Right lobe of liver (tissue), 6 donors: ENCODE measurements at places on chromosomes 12 and 14. TPM values are rescaled to one million over a fixed set of nuclear protein-coding genes. Genes with fewer than 3 reads are reported as not detected.
A peak's percentile ranks its signal among the peaks of the same experiment; 100 is the strongest.

DNA sequence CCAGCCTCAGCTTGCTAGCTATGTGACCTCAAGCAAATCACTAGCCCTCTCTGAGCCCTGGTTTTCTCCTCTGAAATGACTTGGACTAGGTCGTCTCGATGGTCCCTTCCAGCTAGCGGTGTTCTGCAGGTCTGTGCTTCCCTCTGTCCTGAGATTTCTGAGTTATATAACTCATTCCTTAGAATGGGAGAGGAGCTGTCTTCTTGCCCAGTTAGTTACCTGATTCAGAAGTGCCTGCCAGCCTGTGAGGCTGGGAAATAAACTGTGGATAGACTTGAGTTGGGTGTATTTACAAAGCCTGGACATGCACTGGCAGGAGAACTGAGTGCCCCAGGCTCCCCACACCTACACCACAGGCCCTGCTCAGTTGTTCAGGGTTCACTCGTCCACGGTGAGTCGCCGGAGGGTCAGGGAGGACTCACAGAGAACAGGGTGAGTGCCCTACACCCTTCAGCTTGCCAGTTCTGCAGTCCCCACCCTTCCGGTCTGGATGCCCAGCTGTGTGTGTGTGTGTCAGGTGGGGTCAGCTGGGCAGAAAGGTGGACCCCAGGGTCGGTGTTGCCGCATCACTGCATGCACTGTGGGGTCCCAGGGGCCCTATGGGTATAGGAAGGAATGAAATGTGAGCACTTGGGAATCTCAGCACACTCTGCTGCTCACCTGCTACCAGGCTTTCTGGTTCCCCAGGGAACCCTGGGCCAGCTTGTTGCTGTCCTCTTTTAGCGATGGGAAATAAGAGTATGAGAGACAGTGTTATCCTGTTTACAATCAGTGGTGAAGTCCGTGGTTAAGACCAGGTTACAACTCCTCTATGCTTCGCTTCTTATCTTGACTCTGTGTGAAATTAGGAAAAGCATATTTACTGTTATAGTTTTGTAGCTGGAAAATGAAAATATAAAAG is 348.2 kb downstream of the DPF3 start:
- H3K36me3 ChIP-seq: no peaks in the 10 kb centered on the region
- no peak overlapping the region for H3K4me3 ChIP-seq
- peak; percentile 57 for DNase-seq
- H3K27ac ChIP-seq: no peak overlapping the region
- no peaks in the 10 kb centered on the region for H3K27me3 ChIP-seq
- H3K4me1 ChIP-seq: no peaks in the 10 kb centered on the region

DNA sequence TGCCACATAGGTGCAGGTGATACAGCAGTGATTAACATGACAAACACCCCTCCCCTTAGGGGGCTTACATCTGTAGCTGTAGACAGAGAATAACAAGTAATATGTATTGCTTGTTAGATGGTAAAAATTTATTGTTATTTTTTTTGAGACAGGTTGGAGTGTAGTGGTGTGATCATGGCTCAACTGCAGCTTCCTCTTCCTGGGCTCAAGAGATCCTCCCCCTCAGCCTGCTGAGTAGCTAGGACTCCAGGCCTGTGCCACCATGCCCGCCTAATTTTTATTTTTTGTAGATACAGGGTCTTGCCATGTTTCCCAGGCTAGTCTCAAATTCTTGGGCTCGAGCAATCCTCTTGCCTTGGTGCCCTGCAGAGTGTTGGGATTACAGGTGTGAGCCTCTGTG is 19.8 kb downstream of the DIP2B start:
- H3K4me3 ChIP-seq: no peak overlapping the region
- H3K36me3 ChIP-seq: no peaks in the 10 kb centered on the region
- no peak for DNase-seq
- H3K4me1 ChIP-seq: no peaks in the 10 kb centered on the region
- H3K27ac ChIP-seq: no peak overlapping the region

The KRT72 gene
- total RNA-seq: not detected

GRCh38 chr12:66111605-66112004 is 18.9 kb downstream of the LLPH start:
- H3K27ac ChIP-seq: no peak overlapping the region
- H3K36me3 ChIP-seq: no peaks in the 10 kb centered on the region
- H3K27me3 ChIP-seq: no peaks in the 10 kb centered on the region
- no peak overlapping the region for H3K4me3 ChIP-seq
- DNase-seq: no peak
